ENCODE measurements at places on chromosomes 1 and 21.

DNA sequence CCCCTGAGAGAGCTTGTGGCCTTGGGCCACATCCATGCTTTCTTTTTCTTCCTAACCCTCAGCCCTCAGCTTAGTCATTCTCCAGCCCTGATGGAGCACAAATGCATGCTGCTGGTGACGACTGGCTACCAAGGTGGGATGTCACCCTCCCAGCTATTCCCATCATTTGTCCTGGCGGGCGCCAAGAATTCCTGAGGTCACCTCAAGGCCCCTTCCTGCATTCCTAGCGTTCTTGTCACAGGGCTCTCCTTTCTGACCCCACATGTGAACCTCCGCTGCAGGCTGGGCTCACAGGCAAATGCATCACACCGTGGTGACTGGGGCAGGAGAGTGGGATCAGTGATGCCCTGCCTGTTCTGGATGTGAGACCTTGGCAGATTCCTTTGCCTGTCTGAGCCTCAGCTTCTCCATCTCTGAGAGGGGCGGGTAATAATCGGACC, 53.4 kb upstream of the IFFO2 start:
- DNase-seq: no peak

GRCh38 chr1:218346391-218347204, 1.5 kb downstream of the TGFB2 start:
- DNase-seq: no peak

GRCh38 chr1:198367296-198367695, 173.2 kb downstream of the ATP6V1G3 start:
- no peak for DNase-seq

DNA sequence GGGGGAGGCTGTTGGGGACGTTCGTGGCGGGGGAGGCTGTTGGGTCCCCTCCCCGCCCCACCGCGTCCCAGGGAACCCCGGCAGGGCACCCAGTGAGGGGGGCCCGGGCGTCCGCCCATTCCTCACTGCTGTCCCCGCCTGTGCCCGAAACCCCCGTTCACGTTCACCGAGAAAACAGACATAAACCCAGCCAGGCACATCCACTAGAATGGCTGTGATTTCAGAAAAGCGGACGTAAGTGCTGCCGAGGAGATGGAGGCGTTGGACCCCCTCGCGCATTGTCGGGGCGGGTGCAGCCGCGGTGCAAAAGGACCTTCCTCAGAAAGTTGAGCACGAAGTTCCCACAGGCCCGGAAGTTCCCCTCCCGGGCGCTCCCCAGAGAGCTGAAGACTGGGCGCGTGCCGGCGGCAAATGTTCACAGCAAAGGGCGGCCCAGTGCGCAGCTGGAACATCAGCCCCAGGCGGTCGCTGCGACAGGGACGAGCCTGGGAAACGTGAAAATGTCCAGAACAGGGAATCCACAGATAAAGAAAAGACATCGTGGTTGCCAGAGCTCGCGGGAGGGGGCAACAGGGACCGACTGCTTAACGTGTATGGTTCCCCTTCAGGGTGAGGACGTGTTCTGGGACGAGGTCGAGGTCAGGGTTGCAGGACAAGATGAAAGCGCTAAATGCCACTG, 18.5 kb upstream of the SAMD11 start:
- DNase-seq: no peak

GRCh38 chr1:97143236-97143882, 421.8 kb downstream of the PTBP2 start:
- no peak for DNase-seq

DNA sequence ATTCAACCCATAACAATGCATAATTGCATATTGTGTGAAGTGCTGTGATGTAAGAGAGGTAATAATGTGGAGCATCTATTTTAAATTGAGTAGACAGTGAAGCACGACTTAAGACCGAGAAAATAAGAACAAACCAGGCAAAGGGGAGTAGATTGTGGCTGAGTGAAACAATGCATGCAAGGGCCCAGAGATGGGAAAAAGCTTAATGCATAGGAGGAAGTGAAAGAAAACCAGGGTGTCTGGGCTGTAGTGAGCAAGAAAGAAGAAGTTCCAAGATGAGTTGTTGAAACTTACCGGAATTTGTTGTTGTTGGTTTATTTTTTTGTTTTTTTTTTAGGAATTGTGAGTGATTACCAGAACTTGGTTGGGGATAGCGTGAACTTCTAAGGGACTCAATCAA, 104.7 kb downstream of the SNX7 start:
- no peak for DNase-seq

- no peak for DNase-seq
Observed at GRCh38 chr1:229268505-229268904, 2.4 kb upstream of the RAB4A start.

GRCh38 chr1:158005224-158005623, 11.8 kb downstream of the KIRREL1 start:
- DNase-seq: no peak

DNA sequence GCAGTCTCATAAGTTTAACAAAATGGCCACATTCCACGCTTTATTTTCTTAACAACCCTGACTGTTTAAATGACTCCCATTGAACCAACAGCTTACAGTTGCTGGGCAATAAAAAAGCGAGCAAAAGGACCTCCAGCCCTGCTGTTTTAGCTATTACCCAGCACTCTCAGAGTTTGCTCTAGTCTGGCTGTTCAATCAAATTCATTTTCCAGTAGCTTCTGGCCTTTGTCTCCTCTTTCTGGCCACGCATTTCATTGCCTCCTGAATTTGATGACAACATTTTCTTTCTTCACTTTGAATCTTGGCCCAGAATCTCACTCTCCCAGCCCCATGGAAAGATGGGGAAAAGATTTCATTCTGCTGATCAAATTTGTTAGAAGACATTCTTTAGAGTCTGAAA, 44.1 kb upstream of the DOCK7 start:
- DNase-seq: no peak

GRCh38 chr1:231626535-231626950, at the start of gene DISC1:
Gene DISC1 (plus strand): TSS chr1:231626790. CDS start chr1:231626868, 78 bp downstream.
- no peak for DNase-seq

DNA sequence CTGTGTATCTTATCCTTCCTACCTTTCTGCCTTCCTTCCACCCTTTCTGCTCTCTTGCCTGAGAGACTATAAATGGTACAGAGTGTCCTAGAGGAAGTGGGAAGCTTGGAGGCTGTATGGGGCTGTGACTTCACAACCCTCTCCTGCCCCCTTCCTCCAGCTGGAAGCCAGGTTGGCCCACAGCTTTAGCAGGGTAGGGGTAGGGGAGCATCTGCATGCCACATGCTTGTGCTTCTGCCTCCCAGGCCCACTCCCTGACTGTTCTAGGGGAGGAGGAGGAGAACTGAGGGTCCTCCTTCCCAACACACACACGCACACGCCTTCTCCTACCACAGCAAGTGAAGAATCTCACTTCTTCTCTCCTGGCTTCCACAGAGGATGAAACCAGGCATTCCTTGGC, 3.9 kb upstream of the SLC27A3 start:
- DNase-seq: no peak

DNA sequence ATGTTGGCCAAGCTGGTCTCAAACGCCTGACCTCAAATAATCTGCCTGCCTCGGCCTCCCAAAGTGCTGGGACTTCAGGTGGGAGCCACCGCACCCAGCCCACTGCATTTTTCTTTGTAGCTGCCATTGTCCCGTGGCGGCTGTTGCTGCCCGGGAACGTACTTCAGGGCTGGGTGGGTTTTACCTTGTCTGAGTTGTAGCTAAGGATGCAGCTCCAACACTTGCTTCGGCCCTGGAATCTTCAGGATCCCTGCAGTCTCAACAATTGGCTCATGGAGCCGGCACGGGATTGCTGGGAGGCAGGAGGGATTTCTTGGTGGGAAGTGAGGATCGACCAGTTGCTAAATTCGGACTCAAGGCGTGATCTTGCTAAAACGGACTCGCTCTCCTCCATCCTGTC, 10.7 kb downstream of the TNFRSF8 start:
- DNase-seq: no peak

DNA sequence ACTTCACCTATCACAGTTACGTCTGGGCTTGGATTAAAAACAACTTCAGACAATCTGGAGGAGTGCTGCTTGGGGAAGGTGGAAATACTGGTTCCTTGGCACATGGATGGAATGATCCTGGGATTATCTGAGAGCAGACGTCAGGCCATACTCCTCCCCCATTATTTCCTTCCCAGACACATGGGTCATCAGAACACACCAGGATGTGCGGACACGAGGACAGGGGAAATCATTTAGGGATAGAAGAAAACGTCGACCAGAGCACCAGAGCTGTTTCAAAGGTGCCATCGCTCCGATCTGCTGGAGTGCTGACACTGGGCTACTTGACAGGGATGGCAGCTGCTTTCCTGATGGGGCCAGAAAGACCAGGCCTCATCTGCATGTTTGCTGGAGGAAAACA, 31.8 kb upstream of the ANGPTL7 start:
- DNase-seq: no peak

DNA sequence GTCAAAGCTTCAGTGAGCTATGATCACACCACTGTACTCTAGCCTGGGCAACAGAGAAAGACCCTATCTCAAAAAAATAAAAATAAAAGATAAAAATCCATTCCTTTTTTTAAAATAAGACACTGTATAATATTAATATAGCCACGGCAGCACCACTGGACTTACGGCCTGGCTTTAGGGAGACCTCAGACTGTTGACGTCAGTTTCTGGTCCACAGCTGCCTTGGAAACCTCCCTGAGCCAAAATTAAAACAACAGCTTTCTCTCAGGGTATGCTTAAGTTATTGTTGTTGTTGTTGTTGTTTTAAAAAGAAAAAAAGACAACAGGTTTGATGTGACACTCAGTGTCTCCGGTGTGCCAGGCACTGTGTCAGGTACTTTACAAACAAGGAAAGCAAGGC, 42.0 kb downstream of the CAPZB start:
- DNase-seq: no peak

- DNase-seq: no peak
Observed at GRCh38 chr1:205676597-205676996, 3.7 kb downstream of the SLC45A3 start.

DNA sequence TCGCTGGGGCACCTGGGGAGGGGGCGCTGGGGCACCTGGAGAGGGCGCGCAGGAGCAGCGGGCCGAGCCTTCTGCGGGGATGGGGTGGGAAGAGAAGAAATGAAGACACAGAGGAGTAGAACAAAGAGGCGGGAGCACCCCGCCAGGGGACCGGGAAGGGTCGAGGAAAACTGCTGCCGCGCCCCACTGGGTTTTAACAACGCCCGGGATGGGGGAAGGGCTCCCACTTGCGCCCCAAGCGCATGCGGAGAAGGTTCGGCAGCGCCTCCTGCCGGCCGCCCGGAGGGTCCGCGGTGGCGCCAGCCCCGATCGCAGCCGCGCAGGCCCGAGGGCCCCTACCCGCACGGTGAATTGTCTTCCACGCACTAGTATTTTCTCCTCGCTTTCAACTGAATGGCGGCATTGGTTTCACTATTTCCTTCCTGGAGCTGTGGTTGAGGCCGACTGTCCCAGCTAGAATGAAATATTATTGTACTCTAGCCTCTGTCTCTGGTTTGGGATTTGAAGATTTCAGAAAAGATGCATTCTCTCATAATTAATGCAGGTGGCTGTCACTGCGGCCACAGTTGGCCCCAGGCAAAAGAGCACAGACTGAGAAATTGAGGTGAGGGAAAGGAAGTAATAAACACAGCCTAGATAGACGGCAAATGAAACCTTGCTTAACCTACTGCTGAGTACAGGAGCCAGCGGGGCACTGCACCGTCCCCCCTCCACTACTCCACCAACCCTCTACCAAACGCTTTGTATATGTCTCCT, 57.3 kb downstream of the MAB21L3 start:
- peak; percentile 60 for DNase-seq

GRCh38 chr1:88647249-88647645, 36.8 kb upstream of the PKN2 start:
- no peak for DNase-seq

GRCh38 chr1:30200161-30200560, 523.2 kb downstream of the MATN1 start:
- no peak for DNase-seq

DNA sequence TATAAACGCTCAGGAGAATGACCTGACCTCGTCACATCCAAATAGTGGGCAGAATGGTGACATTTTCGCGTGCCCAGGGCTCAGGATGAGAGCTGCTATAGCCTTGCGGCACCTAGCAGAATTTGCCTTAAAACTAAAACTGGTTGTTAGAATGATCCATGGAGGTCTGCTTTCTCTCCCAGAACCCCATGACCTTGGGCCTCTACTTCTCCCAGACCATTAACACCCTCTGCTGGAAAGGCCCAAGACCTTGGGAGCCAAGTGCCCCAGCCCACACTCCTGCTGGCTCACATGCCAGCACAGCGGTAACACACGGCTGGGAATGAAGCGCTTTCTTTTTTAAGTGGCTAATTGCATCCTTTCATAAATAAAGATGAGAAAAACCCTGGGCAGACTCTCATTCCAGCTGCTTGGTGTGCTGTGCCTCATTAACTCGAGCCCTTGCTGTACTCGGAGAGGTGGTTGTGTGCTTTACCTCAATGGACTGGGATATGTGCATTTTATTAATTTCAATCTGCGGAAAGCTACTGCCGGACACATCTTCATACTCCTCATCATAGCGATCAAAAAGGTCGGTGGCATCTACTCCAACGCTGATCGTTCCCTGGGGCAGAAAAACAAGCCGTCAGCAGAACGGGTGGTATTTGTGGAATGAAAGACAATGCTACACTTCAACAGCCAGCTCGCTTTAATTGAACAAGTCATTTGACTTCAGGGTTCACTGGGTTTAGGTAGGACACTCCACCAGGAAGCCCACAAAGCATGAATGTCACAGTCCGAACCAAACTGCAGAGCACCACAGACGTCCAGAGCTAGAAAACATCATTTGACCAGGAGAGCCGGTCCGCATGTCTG, 29.0 kb downstream of the THAP3 start:
- DNase-seq: no peak

DNA sequence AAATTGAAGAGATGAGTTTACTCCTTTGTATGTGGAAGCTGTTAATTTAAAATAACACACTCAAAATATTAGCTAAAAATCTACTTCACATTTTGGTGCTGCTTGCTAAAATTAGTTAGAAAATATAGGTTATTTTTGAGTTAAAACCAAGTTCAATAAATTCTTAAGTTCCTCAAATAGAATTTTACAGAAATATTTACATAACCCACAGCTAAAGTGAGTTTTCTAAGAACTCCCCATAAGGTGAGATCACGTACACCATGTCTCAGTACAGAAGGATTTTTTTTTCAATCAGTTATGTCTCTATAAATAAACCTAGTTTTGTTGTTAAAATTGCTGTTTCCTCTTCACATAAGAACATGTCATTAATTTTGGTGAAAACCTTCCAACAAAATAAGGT, 108.0 kb downstream of the SDCCAG8 start:
- DNase-seq: no peak

DNA sequence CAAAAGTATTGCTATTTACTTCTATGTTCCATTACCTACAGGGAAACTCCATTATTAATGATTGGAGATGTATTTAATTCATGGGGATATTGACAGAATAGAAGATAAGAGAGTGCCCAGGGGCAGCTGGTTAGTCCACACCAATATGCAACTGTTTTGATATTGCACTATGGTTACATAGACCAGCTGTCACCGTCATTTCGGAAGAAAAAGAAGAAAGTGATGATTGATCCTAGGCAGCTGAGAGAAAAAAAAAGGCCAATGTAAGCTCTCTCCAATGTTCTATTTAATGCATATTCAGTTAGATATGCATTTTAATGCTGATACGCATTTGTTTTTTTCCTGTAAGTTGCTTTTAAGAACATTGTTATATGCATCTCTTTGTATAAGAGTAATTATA, 1367.2 kb downstream of the KCNT2 start:
- DNase-seq: no peak

- DNase-seq: no peak
Observed at GRCh38 chr1:152899883-152900282, 8.5 kb upstream of the IVL start.

GRCh38 chr1:216314379-216315095, 108.7 kb downstream of the USH2A start:
- no peak for DNase-seq

Data from stimulated activated CD8-positive, alpha-beta memory T cell treated with anti-CD3 and anti-CD28 coated beads, Interleukin-4, amount 100 ng/mL, for 1 hour (primary cell).